ENCODE measurements at places on chromosomes 3 and 15. TPM values are rescaled to one million over a fixed set of nuclear protein-coding genes. Genes with fewer than 3 reads are reported as not detected.
A peak's percentile ranks its signal among the peaks of the same experiment; 100 is the strongest.

ARL8B gene
- total RNA-seq, result 46.9 TPM

DNA sequence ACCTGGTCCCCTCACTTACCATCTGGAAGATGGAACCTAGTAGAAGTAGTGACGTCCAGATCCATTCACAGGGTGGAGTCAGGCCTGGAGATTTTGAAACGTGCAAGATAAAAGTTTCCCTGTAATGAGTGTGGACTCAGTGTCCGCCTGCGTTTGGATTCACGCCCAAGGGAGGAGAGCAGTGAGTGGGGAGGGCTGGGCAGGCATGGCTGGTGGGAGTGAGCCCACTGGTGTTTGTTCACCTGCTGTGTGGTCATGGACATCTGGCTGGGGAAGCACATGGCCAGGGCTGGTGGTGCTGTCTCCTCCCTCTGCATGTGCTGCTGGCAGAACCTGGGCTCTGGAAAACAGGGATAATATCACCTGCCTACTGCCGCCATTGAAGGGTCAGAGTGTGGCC, 37.0 kb downstream of the RLBP1 start:
- DNase-seq, result no peak

GRCh38 chr3:177307391-177307790, 110.1 kb upstream of the TBL1XR1 start:
- DNase-seq, result no peak

DNA sequence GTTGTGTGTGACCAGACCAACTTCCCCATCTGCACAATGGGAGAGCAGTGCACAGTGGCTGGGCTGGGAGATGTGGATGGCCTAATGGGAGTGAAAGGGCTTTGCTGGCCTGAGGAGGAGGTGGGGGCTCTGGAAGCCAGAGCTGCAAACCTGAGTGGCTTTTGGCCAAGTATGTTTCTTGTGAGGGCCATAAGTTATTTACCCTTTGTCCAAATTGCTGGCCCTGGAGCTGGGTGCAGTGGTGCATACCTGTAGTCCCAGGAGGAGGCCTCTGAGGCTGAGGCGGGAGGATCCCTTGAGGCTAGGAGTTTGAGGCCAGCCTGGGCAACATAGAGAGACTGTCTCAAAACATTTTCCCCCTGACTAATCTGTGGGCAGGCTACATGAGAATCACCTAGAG, 129.1 kb downstream of the WNT7A start:
- no peak for DNase-seq

DNA sequence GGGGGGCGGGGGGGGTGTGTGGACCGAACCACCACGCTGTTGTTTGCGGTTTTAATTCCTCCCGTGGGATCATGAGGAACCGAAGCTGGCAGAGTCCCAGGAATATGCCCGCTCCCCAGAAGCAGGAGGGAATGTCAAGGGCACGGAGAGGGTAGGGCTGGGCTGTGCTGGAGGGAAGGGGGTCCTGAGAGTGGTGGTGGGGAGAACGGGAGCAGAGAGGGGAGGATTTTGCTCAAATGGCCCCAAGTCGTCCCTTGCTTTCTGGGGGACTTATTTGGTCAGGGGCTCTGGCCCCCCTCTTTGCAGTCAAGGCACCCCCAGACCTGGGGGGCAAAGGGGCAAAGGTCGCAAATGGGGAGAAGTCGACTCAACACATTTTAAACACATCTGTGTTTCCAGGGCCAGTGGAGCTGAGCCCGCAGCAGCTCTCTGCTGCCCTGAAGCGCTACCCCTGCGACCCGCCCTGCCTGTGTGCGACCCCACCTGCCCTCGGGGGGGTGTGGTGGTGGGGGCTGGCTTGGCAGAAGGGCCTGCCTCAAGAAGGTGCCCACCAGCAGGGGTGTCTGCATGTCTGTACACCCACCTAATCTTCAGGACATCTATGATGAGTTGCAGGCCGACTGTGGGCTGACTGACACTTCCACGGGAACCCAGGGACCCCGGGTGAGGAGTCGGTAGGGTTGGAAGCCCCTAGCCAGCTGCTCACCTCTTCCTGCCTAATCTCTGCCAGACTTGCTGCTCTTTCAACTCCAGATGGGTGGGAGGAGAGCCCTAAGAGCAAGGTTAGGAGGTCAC, 602 bp upstream of the ATP2B2 start:
- DNase-seq, result no peak

GRCh38 chr3:22846566-22846965, 356.6 kb upstream of the UBE2E2 start:
- DNase-seq, result no peak

DNA sequence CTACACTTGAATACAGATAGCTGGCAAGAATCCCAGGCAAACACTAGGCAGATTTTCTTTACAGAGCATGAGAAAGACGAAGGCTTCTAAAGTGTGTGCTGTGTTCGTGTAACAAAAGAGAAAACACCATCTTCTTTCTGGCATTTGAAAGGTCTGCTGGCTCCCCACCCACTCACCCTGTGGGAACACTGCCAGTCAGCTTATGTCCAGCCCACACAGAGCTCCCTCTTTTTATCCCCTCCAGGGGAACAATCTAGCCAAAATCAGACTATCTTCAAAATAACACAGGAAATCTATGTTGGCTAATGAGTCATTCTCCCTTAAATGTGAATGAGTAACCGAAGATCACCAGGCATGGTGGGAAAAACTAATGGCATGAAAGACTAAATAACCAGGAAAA, 45.6 kb upstream of the PAQR5 start:
- peak; percentile 74 for DNase-seq

GRCh38 chr3:179432021-179432420, 19.2 kb downstream of the GNB4 start:
- DNase-seq, result no peak
